ENCODE measurements at places on chromosomes 11 and 22.
A peak's percentile ranks its signal among the peaks of the same experiment; 100 is the strongest.

DNA sequence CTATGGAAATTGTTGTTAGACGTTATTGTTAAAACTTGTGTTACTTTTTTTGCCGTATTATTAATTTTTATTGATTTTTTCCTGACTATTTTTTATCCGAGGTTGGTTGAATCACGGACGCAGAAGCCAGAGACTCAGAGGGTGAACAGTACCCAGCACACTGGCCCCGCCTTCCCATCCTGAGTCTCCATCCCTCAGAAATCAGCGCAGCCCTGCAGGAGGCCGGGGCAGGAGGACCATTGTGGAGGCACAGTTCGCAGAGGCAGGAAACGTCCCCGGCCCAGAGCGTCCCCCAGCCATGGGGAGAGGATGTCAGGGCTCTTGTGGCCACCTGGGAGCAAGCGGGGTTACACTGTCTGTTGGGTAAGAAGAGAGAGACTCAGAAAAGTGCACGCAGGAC is 843.0 kb downstream of the BRD1 start:
- DNase-seq = no peak

DNA sequence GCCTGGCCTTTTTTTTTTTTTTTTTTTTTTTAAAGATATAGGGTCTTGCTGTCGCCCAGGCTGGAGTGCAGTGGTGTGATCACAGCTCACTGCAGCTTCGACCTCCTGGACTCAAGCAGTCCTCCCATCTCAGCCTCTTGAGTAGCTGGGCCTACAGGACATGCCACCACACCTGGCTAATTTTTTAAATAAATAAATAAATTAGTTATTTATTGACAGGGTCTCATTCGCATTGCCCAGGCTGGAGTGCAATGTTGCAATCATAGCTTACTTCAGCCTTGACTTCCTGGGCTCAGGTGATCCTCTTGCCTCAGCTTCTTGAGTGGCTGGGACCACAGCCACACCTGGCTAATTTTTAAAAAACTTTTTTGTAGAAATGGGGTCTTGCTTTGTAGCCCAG is 10.5 kb downstream of the AP2A2 start:
- DNase-seq = no peak

DNA sequence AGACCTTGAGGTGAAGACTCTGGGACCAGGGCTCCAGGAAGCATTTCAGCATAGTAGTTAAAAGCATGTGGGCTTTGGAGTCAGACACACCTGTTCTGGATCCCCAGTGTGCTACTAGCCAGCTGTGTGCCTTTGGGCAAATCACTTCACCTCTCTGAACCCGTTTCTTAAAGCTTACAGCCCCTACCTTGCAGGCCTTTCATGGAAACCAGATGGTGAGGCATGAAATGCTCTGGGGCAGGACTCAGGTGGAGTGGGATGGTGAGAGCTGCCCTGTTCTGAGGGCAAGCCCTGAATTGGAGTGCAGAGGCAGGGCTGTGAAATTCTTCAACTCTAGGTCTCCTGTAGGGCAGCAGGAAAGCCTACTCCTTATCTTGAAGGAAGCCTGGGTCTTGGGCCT is 10.5 kb downstream of the UCP2 start:
- DNase-seq = no peak

GRCh38 chr11:82722231-82722630 is 11.4 kb downstream of the FAM181B start:
- no peak for DNase-seq

GRCh38 chr22:49663823-49664222 is 163.8 kb downstream of the BRD1 start:
- DNase-seq = peak; percentile 23

DNA sequence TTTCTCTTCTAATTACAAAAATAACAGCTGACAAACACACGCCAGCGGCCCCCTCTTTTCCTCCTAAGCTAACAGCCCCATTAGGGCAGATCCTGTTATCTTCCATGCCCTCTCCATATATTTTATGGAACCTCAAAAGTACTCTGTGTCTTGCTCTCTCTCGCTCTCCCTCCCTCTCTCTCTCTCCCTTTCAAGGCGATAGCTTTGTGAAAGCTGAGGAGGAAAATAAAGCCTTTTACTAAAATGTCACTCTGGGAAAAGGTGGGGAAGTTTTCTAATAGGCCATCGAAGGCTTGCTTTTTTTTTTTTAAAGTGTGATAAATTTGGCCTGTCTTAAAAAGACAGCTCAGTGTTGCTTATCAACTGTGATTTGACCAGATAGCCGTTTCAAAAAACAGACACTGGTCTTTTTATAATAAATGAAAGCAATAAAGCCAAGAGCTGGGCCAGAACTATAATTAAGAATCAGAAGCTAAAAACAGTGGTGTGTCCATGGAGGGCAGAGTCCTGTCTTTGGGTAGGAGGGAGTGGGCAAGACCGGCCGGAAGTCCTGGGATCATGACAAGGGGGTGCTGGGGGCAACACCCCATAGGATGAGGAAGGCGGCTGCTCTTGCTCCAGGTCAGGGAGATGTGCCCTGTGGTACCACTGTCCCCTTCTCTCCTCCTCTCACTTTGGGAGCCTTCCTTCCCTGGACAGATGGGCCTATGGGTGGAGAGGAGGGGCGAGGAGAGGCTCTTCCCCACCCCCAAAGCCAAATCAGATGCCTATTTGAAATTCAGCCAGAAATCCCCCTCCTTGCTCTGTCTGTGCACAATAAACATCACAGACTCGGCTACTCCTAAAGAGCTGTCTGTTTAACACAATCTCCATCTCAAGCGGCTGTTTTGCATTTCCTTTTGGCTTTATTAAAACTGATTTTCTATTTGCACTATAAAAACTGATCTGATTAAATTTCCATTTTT is 267.2 kb downstream of the BUD13 start:
- no peak for DNase-seq

- DNase-seq = no peak
These were observed 15.0 kb downstream of the DENND5A start for GRCh38 chr11:9250139-9250582.

GRCh38 chr11:129224538-129224937 is 32.4 kb upstream of the ARHGAP32 start:
- DNase-seq = no peak

DNA sequence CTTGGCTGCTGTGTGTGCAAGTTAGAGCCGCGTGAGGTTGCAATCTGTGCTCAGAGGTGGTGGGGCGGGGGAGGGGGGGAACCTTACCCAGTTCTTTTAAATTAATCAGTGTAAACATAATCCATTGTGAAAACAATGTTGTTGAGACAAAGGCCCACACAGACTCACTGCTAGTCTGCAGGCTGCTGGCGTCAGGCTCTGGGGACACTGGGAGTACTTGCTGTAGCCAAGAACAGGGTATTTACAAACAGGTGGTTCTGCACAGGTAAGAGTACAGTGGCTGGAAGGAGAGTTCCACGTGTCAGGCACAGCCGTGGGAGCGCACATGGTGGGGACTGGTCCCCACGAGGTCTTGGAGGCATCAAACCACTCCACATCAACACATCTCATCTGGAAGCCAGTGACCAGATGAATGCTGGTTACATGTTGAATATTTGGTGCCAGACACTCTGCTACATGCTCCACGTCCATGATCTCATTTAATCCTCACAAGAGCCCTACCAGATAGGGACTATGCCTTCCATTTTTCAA is 27.4 kb downstream of the SCUBE1 start:
- no peak for DNase-seq

DNA sequence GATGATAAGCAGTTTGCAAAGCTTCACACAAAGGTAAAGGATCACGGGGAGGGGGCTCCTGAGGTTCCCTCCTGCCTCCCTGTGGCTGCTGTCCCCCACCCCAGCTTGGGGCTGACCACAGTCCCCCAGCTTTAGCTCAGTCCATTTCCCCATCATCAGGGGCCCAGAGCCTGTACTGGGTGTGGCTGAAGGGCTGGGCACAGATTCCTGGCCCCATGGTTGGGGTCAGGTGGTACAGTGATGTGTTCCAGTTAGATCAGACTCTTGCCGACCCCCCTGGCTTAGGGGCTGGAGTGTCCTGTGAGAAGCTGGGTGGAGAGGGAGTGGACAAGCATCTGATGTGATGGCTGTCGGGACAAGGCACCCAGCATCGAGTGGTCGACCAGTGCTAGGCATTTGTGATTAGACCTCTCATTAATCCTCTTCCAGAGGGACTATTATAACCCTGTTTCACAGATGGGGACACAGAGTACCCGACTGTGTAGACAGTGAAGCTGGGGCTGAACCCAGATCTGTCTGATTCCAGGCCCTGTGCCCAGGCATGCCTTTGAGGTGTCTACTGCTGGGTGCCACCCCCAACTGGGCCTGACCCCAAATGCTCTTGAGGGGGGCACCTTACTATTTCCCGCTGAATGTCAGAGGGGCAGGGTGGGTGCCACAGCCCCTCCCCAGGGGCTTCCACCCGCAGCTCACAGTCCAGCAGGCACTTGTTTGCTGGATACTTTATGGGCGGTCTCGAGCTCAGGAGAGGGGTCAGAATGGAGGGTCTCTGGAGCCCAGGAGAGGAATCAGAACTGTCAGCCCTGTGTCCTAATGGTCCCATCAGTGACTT is 4.3 kb downstream of the SHANK3 start:
- DNase-seq = peak; percentile 23

GRCh38 chr22:49582678-49583077 is 245.0 kb downstream of the BRD1 start:
- DNase-seq = peak; percentile 12

DNA sequence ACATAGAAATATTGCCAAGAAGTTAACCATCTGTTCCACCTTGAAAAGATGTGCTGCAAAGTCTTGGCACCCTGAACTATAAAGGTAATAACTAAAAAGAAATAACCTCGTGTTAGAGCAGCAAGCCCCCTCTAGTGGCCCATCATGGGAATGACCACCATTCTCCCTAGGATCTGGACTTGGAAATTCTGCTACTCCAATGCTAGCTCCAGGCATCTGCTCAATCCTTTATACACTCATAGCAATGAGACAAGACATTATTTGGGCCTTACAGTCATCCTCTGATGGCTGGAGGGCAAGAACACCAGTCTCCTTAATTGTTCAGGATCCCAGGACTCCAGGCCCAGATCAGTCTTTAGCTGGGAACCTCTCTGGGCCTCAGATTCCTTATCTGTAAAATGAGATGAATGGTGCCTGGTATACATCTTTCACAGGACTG is 76.0 kb downstream of the CWC15 start:
- no peak for DNase-seq

DNA sequence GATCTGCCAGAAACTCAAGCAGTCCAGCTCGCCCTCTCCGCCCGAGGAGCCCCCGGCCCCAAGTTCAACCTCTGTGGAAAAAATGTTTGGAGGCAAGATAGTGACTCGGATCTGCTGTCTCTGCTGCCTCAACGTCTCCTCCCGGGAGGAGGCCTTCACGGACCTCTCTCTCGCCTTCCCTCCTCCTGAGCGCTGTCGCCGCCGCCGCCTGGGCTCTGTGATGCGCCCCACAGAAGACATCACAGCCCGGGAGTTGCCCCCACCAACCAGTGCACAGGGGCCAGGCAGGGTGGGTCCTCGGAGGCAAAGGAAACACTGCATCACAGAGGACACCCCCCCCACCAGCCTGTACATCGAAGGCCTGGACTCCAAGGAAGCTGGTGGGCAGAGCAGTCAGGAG is 20.8 kb downstream of the USP35 start:
- peak; percentile 22 for DNase-seq

- DNase-seq = no peak
These were observed 190.7 kb downstream of the SNX19 start for GRCh38 chr11:130725421-130726233.

DNA sequence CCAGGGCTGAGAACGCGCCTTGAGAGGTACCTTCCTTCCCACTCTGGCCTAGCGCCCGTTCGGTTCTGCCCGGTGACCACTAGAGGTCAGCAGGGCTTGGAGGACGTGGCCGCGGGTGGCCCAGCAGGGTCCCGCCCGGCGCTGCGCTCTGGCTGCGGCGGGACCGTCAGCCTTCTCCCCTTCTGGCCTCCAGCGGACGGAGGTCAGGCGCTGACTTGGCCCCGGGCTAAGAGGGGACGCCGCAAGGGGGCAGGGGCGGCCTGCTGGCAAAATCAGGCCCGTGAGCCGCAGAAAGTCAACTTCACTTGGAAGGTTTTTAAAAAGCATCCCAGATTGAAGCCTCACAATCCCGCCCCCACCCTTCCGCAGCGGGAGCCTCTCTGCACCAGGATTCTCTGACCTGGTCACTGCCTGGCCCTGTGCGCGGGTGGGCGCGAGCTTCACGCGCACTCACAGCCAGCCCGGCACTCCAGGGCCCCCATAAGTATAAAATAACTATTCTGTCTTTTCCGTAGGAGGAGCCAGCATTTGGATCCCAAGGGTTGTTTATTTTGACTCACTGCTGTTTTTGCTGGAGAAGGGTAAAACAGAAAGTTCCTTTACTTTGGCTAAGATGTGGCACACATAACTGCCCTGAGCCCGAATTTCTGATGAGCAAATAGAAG is 23.2 kb upstream of the ZBTB16 start:
- peak; percentile 72 for DNase-seq

GRCh38 chr11:68212421-68213134 is 518 bp downstream of the KMT5B start:
- peak; percentile 73 for DNase-seq

DNA sequence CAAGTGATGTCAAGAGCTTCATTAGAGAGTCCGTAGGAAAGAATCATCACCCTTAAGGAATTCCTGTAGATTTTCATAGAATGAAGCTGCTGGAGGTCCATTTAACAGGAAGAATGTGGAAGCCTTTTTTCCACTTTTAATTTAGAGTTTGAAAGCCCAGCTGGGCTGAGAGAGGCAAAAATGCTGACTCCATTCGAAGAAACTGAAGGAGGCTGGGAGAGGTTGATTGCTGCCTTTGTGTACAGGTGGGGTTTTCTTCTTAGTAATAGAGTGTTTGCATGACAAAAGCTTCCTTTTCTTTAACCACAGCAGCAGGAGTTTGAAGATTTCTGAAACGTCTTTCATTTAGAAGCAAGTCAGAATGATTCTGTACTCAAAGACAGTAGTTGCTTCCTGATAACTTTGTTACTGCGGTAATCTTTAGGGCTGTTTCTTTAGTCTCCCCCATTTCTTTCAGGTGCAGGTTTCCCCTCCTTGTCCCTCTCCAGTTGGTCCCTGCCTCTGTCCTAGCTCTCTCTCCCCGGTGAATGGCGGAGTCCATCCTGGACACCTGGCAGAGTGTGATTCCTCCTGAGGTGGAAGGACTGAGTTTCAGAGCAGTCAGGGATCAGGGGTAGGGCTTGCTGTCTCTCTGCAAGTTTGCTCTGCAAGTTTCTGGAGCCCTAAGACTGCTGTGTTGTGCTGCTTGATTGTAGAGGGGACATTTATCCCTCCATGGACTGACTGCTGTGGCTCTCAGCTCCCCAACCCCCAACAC is 166.2 kb downstream of the LDLRAD3 start:
- no peak for DNase-seq

GRCh38 chr11:75429902-75430713 is 2.9 kb downstream of the KLHL35 start:
- DNase-seq = peak; percentile 80

- no peak for DNase-seq
These were observed 14.1 kb downstream of the EPS8L2 start for GRCh38 chr11:720017-720641.

GRCh38 chr11:2770761-2771301 is 71.0 kb upstream of the KCNQ1OT1 start:
- DNase-seq = no peak

- DNase-seq = no peak
These were observed 45.7 kb downstream of the PAMR1 start for GRCh38 chr11:35479731-35480130.

GRCh38 chr22:46064228-46064965 is 85.9 kb upstream of the PPARA start:
- no peak for DNase-seq

- no peak for DNase-seq
These were observed 70.6 kb downstream of the ADM start for GRCh38 chr11:10375280-10375971.

GRCh38 chr22:30843245-30843644 is 125.3 kb downstream of the MORC2 start:
- DNase-seq = no peak

- DNase-seq = no peak
These were observed 8.4 kb downstream of the RHBDD3 start for GRCh38 chr22:29259253-29259899.
